NCI-H748 treated with DMSO at 0.1 percent for 48 hours (cell line): ENCODE measurements at places on chromosomes 4 and X.

GRCh38 chrX:150766351-150767044 lies 73.3 kb downstream of the MTMR1 start:
- DNase-seq, result no peak

DNA sequence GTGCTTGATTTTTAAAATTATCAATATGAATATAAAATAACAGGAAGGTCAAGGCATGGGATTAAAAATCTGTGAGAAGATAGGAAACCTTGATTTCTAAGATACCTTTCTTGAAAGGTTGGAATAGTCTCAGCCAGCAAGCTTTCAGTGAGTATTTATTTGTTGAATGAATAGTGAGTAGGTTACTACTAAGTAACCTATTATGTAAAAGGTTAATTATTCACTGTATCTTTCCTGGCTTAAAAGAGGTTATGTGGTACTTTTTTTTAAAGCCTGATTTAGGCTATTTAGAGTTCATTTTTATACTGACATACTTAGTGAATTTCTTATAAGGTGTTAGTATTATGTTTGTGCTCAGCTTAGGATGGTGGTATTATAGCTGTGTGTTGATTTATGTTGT lies 123.5 kb downstream of the PTPN13 start:
- no peak for DNase-seq

DNA sequence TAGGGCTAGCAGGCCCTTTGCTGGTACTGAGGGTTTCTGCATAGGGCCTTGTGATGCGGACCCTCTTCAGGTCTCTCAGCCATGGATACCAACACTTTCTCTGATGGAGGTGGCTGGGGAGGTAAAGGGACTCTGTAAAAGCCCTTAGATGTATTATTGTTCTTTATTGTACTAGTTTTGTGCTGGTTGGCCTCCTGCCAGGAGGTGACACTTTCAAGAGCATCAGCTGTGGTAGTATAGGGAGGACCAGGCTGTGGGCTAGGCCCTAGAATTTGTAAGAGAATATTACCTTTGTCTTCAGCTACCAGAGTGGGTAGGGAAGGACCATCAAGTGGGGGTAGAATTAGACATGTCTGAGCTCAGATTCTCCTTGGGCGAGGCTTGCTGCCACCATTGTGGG lies 936.3 kb downstream of the CENPC start:
- no peak for DNase-seq

GRCh38 chr4:37644962-37645361 lies 41.2 kb downstream of the RELL1 start:
- DNase-seq, result no peak

- no peak for DNase-seq
These were observed 25.8 kb upstream of the DYNLT3 start for GRCh38 chrX:37873220-37873619.

- DNase-seq, result no peak
These were observed 111.9 kb upstream of the ACSL4 start for GRCh38 chrX:109844986-109845385.

GRCh38 chrX:148523303-148524080 lies 23.1 kb downstream of the AFF2 start:
- no peak for DNase-seq

GRCh38 chr4:97396097-97396496 lies 747.2 kb downstream of the STPG2 start:
- peak; percentile 49 for DNase-seq
